Natural killer cell treated with Interleukin-12 subunit alpha and Interleukin-12 subunit beta and Interleukin-15 and Interleukin-18, amount 100 ng/mL, for 72 hours (primary cell): ENCODE measurements at places on chromosomes 5 and 9. TPM values are rescaled to one million over a fixed set of nuclear protein-coding genes. Genes with fewer than 3 reads are reported as not detected.

ZNF658 gene
- 2.2 TPM for total RNA-seq

RASGRF2 gene
- total RNA-seq, result 6.7 TPM

C9orf153 gene
- 0.43 TPM for total RNA-seq

RELL2 gene
- 8.1 TPM for total RNA-seq

DDX31 gene
- total RNA-seq, result 31.0 TPM

GABRB2 gene
- not detected for total RNA-seq

CKS2 gene
- total RNA-seq, result 165 TPM

TDRD7 gene
- 4.5 TPM for total RNA-seq

GRCh38 chr9:110659891-110660541, 8.6 kb upstream of the MUSK start:
- H3K4me1 ChIP-seq, result no peaks in the 10 kb centered on the region
- no peaks in the 10 kb centered on the region for H3K27me3 ChIP-seq
- H3K27ac ChIP-seq, result no peak overlapping the region

DNA sequence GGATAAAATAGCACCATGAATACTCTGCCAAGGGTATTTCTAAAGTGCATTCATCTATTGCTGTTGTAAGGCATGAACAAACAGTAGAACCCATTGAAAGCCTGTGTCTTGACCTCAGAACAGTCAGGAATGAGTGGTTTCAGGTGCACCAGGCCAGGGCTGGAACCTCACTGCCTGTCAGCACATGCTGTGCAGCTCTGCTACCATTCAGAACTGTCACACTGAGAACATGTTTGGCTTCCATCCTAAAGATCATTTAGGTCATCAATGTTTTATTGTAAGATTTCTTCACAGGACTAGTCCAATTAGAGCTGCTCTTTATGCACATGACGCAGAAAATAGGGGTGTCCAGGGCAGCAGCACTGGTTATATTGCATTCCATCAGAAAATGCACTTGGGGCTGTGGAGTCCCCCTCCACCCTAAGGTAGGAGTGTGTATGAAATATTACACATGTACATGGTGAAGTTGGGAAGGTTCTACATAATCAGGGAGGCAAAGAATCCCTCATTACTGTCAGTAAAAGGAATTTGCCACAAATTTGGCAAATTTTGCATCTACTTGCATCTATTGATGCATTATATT, 408.0 kb downstream of the CTNND2 start:
- no peaks in the 10 kb centered on the region for H3K4me1 ChIP-seq
- H3K4me3 ChIP-seq, result no peak overlapping the region
- no peak for DNase-seq
- H3K27ac ChIP-seq, result no peak overlapping the region

DNA sequence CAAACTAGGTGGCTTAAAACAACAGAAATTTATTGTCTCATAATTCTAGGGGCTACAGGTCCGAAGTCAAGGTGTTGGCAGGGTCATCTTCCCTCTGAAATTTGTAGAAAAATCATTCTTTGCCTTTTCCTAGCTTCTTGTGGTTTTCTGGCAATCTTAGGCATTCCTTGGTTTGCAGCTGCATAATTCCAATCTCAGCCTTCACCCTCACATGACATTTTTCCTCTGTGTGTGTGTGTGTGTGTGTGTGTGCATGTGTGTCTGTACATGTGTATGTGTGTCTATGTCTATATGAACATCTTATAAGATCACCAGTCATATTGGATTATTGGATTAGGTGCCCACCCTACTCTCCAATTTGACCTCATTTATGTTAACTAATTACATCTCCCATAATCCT, 330.6 kb downstream of the CHSY3 start:
- H3K36me3 ChIP-seq, result no peaks in the 10 kb centered on the region
- H3K4me1 ChIP-seq, result no peaks in the 10 kb centered on the region
- no peaks in the 10 kb centered on the region for H3K27me3 ChIP-seq
- H3K4me3 ChIP-seq, result no peak overlapping the region
- H3K27ac ChIP-seq, result no peak overlapping the region

DNA sequence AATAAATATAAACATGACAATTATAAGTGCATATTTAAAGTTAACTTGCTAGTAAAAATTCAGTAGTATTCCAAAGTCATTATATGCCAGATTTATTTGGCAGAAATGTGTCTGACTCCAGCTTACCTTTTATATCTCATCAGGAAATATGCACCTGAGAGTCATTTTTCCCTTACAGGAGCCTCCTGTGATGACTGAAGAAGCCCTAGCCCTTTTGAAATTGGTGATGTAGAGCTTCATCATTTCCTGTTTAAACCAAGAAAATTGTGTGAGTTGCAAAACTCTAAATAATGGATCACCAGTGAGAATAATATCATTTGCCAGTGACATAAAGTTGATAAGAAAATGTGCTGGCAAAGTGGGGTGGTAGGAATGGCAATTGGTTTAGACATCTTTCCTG, 42.1 kb upstream of the CTNND2 start:
- no peaks in the 10 kb centered on the region for H3K4me1 ChIP-seq
- H3K27me3 ChIP-seq, result no peaks in the 10 kb centered on the region
- no peak for DNase-seq
- no peak overlapping the region for H3K4me3 ChIP-seq
- H3K27ac ChIP-seq, result no peak overlapping the region
